ENCODE measurements at places on chromosomes 5 and 9.

DNA sequence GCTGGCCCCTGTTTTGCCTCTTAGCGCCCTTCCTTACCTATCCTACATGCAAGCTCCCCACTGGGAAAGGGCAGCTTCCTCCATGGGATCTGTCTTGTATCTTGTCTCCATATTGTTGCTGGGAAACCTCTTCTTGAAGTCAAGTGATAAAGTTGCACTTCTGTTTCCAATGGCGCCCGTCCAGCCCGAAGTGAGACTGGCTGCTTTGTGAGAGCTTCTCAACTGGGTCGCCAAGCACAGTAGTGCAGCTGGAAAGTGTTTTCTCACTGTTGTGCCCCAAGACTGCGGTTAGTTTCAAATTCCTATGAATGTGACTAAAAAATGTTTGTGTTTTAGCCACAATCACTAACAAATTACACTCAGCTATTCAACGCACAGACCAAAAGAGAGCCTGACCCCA is 506.6 kb upstream of the MPDZ start:
- DNase-seq = no peak

DNA sequence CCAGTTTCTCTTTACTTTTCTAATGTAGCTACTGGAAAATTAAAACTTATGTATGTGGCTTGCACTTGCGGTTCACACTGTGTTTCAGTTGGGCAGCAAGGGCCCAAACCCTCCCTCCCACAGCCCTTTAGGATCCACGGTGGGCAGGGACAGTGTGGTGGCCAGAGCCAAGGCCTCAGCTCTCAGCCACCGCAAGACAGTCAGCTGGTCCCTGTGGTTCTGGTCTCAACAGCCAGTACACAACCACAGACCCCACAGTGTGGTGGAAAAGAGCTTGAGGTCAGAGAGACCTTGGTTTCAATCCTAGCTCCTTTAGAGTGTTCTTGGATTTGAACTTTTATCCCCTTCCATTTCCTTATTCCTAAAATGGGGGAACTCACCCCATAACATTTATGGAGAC is 153.0 kb upstream of the SMIM23 start:
- no peak for DNase-seq

GRCh38 chr9:134231330-134231745 is 67.0 kb upstream of the RNU6ATAC start:
- DNase-seq = no peak

GRCh38 chr9:34987160-34987901 is 2.2 kb upstream of the DNAJB5 start:
- DNase-seq = no peak

- DNase-seq = no peak
Observed at GRCh38 chr5:169695025-169695625, 58.0 kb downstream of the DOCK2 start.

GRCh38 chr5:433836-434235 is 9.1 kb upstream of the EXOC3 start:
- no peak for DNase-seq

GRCh38 chr5:76765249-76765648 is 49.3 kb downstream of the F2R start:
- DNase-seq = no peak

DNA sequence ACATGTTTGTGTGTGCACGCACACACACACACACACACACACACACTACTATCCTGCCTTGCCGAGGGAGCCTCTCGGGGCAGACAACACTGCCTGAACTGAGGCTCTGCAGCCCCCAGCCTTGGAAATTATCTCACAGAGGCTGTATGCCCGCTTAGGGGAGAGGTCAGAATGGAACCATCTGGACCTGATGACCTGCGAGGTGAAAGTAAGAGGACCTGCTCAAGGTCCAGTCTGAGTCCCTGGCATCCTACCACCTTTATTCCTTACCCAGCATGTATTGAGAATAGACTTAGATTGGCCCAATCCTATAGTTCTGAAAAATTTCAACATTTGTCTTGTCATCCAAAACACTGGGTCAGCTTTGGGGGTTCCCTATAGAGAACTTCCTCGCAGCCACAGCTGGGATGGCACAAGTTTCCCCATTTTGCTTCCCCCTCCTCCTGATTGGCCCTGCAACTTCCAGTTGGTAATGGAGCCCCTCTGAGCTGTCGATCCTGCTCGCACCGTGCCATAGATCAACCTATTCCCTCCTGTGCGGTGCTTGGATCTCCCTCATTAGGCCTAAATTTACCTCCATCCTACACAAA is 10.2 kb downstream of the MVB12B start:
- no peak for DNase-seq

GRCh38 chr9:33748633-33749304 is 46.6 kb upstream of the PRSS3 start:
- DNase-seq = no peak

- no peak for DNase-seq
Observed at GRCh38 chr9:19188771-19189170, 41.7 kb upstream of the DENND4C start.

- DNase-seq = no peak
Observed at GRCh38 chr9:125412166-125412565, 150.5 kb downstream of the GAPVD1 start.

- DNase-seq = no peak
Observed at GRCh38 chr5:1637639-1638481, 114.1 kb upstream of the LPCAT1 start.

- no peak for DNase-seq
Observed at GRCh38 chr5:80140496-80140895, 105.3 kb downstream of the THBS4 start.

GRCh38 chr5:179420476-179420875 is 75.2 kb upstream of the ADAMTS2 start:
- DNase-seq = no peak

DNA sequence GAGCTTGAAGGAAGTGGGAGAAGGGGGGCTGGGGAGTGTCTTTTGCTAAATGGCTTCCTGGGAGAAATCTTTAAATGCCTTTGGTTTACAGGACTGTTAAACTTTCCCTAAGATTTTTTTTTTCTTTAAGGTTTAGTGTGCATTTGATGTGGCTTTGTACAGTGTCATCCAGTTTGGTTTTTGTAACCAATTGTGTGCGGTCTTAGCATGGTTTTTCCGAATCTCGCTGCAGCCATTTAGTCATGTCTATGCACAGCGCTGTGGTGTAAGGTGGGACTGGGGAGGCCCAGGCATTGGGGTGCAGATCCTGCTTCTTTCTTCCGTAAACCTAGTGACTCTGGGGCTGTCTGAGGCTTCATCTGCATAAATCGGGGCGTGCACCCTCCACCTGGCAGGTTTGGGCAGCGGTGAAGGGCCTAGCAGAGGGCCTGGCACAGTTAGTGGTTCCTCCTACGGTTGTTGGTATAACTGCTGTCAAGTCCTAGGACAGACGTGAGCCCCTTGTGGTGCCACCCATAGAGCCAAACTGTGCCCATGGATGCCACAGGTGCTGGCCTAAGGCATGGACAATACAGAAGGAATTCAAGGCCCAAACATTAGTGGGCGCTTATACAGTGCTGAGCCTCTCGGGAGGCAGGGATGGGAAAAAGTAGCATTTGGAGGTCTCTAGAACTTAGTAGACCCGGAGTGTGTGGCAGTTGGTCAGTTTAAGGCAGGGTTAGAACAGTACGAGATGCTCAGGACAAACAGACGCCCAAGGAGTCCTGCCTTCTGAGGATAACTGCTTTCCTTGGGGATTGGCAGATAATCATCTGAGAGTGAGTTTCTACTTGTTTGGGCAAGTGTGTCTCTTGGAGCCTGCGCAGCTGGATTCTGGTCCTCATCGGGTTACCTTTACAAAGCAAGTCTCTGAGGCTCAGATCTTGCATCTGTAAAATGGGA is 1.5 kb downstream of the PRRC2B start:
- no peak for DNase-seq

DNA sequence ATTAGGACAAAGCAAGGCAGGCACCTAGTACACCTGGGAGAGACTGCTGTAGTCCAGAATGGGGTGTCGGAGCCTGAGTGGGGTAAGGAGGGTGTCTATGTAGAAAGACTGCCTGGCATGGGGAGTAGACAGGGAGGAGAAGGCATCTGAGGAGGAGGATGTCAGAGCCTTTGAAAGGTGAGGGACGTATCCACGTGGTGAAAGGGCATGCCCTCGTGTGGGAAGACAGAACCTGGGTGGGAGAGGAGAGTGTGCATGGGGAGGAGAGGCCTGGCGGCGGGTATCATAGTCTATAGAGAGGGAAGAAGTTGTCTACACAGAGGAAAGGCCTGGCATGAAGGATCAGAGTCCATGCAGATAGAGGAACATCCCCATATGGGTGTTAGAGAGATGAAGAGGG is 91.8 kb downstream of the NDFIP1 start:
- no peak for DNase-seq

DNA sequence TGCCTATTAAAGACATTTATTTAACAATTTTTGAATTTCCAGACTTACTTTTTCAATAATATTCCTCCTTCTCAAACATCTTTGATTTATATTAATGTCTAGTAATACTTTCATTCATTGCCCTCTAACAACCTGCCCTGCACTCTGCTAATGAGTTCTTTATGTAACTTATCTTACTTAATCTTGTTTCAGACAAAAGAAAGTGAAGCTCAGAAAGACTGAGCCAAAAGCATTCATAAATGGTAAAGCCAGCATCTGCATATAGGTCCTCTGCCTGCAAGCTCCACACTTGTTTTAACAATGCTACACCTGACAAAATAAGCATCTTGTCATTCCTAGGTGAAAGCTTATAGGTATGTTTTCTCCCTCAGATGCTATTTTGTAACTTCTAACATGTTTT is 2.4 kb upstream of the TNPO1 start:
- DNase-seq = no peak

DNA sequence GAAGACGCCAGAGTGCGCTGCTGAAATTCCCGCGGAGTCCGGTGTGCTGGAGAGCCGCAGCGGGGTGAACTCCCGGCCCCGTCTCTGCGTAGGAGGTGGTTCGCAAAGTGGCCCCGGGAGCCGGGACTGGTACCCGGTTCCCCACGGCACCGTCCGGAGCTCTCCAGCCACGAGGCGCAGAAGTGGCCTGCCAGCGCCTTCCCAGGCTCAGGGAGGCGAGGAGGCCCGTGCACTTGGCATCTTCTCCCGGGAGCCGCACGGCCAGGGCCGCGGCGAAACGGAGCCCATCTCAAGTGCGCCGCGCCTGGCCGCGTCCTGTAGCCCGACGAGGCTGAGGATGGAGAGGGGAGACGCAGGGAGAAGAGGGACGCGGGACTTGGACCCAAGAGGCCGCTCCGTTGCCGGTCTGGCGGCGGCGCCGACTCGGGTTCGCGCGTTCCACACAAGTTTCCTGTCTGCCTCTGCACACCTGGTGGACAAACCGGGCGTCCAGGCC is 1.1 kb upstream of the IRX1 start:
- no peak for DNase-seq

DNA sequence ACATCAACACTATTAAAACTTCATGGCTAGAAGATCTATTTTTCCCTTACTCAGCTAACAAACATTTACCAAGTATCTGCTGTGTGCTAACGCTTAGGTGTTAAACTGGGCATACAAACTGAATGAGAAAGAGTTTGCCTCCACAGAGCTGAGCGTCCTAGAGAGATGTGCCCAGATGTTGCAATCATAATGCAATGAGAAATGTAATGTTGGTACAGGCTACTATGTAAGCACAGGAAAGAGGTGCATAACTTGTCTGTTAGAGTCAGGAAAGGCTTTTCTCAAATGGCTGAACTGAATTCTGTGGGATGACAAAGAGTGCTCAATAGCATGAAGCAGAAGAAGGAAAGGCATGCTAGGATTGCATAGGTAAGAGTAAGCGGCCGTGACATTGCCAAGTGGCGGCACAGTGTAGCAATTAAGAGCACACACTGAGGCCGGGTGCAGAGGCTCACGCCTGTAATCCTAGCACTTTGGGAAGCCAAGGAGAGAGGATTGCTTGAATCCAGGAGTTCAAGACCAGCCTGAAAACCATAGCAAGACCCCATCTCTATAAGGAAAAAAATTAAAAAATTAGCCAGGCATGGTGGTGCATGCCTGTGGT is 137.8 kb downstream of the MEF2C start:
- DNase-seq = no peak

DNA sequence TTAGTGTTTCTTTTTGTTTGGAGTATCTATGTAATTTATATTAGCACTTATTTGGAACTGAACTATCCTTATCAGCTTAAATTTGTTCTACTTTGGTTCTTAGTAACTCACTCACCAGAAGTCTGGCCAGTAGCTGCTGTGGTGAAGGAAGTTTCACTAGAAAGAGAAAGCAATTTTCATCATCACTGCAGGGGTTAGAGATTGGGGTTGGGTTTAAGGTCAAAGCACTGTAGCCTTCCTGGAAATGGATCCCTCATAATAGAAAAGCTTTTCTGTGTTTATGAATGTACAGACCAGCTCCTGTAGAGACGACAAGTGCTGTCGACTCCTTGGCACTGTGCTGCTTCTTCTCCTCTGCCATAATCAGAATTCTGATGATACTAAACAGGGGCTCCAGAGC is 22.2 kb downstream of the MROH2B start:
- DNase-seq = no peak

- no peak for DNase-seq
Observed at GRCh38 chr9:137108608-137109249, 5.8 kb downstream of the DPP7 start.

DNA sequence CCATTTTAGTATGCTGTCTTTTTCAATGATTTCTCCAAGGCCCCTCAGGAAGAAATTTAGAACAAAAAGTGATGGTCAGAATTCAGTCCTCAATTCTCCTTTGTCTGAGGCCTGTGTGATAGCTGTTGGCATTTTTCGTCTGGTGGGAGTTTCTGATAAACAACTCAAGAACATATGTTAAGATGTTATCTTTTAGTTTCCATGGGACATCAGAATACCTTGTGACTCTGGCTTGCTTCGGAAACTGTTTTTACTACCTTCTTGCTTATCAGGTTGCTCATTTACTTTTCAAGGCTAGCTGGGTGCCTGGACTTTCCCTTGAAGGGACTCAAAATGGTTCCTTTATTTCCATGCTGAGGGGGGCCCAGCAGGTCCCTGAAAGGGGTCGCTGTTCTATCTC is 97.2 kb downstream of the INVS start:
- DNase-seq = no peak

- no peak for DNase-seq
Observed at GRCh38 chr9:68966496-68966944, 47.4 kb downstream of the PRKACG start.

DNA sequence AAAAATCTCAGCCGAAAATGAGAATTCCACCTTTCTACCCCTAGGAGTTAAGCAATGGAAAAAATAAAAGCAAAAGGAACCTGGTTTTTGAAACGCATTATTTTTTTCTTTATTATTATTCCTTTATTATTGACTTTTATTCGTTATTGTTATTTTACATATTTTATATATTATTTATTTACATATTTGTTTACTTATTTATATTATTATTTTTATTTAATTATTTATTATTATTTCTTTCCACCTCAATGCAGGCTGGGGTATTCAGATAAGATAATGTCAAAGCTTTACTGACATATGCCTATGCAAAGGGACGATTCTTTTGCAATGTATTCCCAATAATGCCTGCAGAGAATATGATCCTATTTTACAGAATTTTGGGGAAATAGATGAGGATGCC is 16.7 kb downstream of the UGT3A2 start:
- no peak for DNase-seq

- no peak for DNase-seq
Observed at GRCh38 chr9:87180361-87180760, 233.1 kb upstream of the GAS1 start.
